Stimulated activated CD8-positive, alpha-beta memory T cell treated with anti-CD3 and anti-CD28 coated beads, Interleukin-4, amount 100 ng/mL, for 48 hours (primary cell): ENCODE measurements at places on chromosomes 5 and 9.

DNA sequence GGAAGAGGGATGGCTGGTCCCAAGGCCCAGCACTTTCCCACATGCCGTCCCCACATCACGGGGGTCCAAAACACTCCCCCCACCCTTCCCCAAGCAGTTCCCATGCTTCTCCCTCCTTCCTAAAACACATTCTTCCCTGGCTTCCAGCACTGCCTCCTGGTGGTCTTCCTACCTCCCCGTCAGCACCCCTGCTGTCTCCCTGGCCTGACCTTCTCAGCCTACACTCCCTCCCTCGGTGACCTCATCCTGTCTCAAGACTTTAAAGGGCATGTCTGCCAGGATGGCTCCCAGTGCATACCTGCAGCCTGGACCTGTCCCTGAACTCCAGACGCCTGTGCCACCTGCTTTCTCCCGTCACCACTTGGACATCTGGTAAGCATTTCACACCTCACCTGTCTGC lies 4.3 kb upstream of the NCS1 start:
- DNase-seq: no peak

DNA sequence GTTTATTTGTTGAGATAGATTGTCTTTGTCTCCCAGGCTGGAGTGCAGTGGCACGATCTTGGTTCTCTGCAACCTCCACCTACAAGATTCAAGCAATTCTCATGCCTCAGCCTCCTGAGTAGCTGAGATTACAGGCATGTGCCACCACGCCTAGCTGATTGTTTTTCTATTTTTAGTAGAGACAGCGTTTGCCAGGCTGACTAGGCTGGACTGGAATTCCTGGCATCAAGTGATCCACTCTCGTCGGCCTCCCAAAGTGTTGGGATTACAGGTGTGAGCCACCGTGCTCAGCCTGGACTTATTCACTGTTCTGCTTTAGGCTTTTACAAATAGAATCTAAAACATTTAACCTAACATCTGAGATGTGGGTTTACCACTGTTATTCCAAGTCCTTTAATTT lies 91.3 kb downstream of the COMMD10 start:
- DNase-seq: no peak

DNA sequence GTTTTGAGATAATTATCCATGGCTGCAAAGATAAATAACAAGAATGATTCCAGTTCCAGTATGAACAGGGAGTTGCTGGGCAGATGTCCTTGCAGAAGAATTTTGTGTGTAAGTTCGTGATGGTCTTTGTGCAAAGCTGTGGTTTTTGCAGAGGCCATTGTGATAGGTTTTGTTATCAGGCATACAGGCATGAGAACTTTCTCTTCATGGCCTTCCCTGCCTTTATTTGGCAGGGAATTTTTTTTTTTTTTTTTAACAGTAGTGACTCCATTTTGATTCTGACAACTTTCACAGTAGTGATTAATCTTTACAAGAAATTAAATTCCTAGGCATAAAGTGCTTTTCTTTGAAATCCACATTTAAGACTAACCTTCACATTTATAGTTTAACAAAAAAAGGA lies 1999.5 kb upstream of the CDH6 start:
- DNase-seq: no peak

- no peak for DNase-seq
Observed at GRCh38 chr9:38765101-38765500, 45.2 kb upstream of the FAM240B start.

DNA sequence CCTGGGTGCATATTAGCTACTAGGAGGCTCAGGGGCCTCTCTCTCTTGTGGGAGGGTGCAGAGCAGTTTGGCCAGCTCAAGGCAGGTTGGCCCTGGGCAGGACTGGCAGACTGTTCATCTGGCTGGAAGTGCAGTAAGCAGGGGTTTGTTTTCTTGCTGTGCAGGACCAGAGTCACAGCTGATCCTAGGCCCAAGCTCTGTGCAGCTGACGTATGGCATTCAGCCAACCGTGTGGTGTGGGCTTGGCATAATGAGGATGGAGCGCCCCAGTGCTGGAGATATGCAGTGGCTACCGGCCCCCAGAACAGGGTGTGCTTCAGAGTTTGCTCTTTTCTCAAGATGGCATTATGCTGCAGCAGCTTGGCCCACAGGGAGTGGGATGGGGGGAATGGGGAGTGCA lies 31.0 kb upstream of the PHF24 start:
- no peak for DNase-seq

- DNase-seq: no peak
Observed at GRCh38 chr5:163434401-163434866, 3.0 kb upstream of the CCNG1 start.
